Ovary (tissue), 10 donors: ENCODE measurements at places on chromosomes 3 and 15. TPM values are rescaled to one million over a fixed set of nuclear protein-coding genes. Genes with fewer than 3 reads are reported as not detected.
A peak's percentile ranks its signal among the peaks of the same experiment; 100 is the strongest.

- no peaks in the 10 kb centered on the region for H3K4me1 ChIP-seq
- H3K27ac ChIP-seq, result no peak overlapping the region
- H3K4me3 ChIP-seq, result no peak overlapping the region
- no peak for DNase-seq
- H3K27me3 ChIP-seq, result no peaks in the 10 kb centered on the region
These were observed 468.7 kb downstream of the PDCD6IP start for GRCh38 chr3:34267088-34267487.

GRCh38 chr3:169145540-169146178 lies 517.9 kb downstream of the MECOM start:
- no peaks in the 10 kb centered on the region for H3K27me3 ChIP-seq
- peak overlapping the region; percentile 37 for H3K4me3 ChIP-seq
- H3K36me3 ChIP-seq, result no peaks in the 10 kb centered on the region
- H3K4me1 ChIP-seq, result peaks cover 3% of the 10 kb centered on the region
- H3K27ac ChIP-seq, result no peak overlapping the region

- peaks cover 2% of the 10 kb centered on the region for H3K4me1 ChIP-seq
- DNase-seq, result no peak
- no peaks in the 10 kb centered on the region for H3K36me3 ChIP-seq
- peak overlapping the region; percentile 86 for H3K4me3 ChIP-seq
- no peak overlapping the region for H3K27ac ChIP-seq
- no peaks in the 10 kb centered on the region for H3K27me3 ChIP-seq
These were observed 972 bp downstream of the UBA5 start for GRCh38 chr3:132661101-132661500.

BNC1 gene
- total RNA-seq, result 31.6 TPM
